ENCODE measurements at places on chromosomes 3 and 15. TPM values are rescaled to one million over a fixed set of nuclear protein-coding genes. Genes with fewer than 3 reads are reported as not detected.

- no peak for DNase-seq
These were observed 92.8 kb upstream of the UBE2E1 start for GRCh38 chr3:23712656-23713559.

DNA sequence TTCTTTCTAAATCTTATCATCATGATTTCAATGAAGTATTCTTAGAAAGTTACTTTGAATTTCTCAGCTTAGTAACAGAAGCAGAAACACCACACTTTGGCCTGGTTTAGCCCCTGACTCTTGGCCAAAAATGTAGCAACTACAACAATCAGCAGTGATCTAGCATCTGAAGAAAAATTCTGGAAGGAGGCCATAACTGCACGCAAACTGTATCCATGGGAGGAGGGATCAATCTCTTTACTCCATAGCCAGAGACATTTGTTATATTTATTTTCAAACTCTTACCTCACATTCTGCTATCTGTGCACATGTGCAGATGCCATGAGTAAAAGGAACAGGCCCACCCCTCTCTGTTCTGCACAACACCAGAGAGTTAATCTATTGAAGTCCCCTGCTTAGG lies 251.0 kb upstream of the P2RY1 start:
- DNase-seq: no peak

GRCh38 chr3:29949131-29949530 lies 657.3 kb upstream of the TGFBR2 start:
- no peak for DNase-seq

GRCh38 chr3:13332158-13332557 lies 88.0 kb downstream of the NUP210 start:
- peak; percentile 93 for DNase-seq

CCDC39 gene
- total RNA-seq: 0.43 TPM
